Kidney epithelial cell (primary cell): ENCODE measurements at places on chromosomes 3 and 15.

DNA sequence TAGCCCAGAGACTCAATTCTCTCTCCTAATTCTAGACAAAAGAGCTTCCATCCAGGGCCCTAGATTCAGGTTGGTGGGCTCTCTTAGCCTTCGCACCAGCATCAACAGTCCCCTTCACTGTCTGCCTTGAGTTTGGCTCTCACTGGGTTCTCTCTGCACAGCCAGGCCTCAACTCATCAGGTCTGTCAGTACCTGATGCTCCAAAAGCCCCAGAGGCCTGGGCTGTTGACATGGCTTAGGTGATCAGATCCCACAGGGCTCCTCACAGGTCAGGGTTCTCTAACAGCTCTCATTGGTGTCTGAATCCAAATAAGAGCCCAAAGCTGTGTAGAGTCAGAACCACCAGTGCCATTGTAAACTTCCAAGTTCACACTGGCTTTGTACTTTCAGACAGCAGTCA lies 206.6 kb upstream of the PPP2R3A start:
- no peak for DNase-seq

- DNase-seq = no peak
Measured at GRCh38 chr3:46221938-46222337, 13.8 kb upstream of the CCR1 start.

DNA sequence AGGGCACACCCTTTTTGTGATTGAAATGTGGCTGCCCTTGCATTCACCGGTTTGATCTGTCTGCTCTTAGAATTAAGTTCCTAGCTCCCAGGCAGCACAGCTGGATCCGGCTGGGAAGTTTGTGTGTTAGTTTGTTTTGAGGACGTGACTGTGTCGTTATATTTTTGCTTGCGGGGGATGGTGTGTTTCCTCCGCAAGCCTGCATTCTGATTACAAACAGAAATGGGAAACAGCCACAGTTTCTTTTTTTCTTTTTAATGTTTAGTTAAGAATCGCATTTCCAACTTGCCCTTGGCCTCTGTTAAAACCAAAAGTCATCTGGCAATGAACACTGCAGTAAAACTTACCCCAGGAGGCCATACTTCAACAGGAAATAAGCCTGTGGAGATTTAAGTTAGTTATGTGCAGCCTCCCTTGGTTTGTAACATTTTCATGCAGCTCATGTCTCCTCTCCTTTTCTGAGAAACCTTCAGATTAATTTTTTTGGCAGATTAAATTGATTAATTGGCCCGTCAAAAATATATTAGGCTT lies 888 bp downstream of the TMOD3 start:
- DNase-seq = no peak

DNA sequence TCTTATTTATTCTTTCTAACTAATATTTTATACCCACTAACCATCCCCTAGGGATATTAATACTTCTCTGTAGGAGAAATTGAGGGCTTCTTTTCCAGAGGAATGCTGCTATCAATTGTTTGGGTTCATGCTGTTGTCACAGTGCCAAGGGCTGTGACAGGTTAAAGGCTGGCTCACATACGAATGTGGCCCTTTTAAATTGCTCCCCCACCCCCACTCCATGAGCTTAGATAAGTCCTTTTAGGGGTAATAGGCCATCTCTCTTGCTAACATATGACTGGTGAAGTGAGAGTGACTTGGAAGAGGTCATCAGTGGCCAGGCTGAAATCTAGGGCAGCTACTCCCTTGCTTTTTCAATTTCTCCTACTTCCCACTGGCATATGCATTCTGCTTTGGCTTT lies 121.9 kb upstream of the DPH6 start:
- no peak for DNase-seq

DNA sequence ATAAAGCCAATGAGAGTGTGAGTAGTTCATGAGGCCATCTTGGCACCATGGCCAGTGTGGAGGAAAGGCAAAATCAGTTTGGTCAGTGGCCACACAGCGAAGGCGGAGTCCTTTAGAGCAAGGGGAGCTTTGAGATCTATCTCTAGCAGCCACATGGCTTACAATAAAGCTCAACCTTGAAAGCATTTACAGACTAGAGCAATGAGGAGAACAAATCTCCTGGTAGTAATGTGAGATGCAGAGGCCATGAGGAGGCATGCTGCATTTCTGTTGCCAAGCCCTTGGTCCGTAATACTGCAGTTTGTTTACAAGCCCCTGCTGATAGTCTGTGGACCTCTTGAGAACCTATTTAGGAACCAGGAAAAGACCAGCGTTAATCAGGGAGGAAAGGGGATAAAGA lies 381.5 kb upstream of the C2CD4B start:
- no peak for DNase-seq

GRCh38 chr15:36707884-36708435 lies 128.5 kb downstream of the CDIN1 start:
- no peak for DNase-seq

DNA sequence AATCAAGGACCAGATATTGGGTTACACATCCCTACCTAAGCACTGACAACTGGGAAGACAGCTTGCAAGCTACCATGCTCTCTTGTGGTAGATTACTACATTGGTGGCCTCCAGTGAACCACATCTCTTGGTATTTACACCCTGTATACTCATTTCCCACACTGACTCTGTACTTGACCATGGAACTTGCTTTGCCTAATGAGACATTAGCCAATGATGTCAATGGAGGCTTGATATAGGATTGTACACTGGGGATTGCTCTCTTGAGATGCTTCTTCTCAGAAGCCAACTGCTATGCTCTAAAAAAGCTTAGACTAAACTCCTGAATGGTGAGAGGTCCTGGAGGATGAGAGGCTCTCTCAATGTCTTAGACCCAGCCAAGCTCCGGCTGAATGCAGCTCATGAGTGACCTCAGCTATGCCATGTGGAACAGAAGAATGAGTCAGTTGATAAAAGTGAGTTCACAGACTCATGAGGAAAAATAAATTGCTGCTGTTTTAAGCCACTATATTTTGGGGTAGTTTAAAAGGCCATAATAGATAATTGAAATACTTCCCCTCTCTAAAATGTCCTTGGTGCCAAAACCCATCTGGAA lies 61.5 kb upstream of the GALNT15 start:
- no peak for DNase-seq

DNA sequence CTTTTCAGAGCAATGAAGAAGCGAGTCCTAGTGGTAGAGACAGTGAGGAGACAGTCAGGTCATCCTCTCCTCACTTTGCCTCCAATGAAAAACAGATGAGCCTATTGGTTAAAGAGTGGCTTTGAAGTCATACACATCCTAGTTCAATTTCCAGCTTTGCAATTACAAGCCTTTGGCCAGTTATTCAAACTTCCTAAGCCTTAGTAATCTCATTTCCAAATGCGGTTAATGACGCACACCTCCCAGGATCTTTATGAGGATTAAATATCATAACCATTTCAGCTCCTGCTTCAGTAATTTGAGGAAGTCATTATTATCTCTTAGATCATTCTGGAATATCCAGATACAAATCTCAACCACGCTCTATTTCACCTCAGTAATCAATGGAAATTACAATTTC lies 10.0 kb upstream of the ST6GAL1 start:
- DNase-seq = no peak

DNA sequence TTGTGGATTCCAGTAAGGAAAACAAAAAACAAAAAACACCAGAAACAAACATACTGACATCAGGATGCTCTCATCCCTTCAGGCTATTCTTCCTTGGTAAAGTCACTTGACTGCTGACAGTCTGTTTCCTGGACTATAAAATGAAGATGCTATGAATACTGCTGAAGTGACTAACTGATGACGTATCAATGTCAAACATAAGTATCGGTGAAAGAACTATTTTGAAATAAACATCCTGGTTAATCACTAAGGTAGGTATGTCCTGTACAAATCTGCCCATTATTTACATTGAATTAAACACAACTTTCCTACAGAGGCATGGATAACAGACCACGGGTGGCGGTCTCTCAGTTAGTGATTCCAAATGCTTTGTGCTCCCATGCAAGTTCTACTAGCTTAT lies 45.9 kb downstream of the CHAC1 start:
- no peak for DNase-seq

- no peak for DNase-seq
Measured at GRCh38 chr15:52382647-52383046, 87.0 kb upstream of the MYO5C start.

- peak; percentile 69 for DNase-seq
Measured at GRCh38 chr3:156681002-156681401, 6.6 kb downstream of the TIPARP start.

DNA sequence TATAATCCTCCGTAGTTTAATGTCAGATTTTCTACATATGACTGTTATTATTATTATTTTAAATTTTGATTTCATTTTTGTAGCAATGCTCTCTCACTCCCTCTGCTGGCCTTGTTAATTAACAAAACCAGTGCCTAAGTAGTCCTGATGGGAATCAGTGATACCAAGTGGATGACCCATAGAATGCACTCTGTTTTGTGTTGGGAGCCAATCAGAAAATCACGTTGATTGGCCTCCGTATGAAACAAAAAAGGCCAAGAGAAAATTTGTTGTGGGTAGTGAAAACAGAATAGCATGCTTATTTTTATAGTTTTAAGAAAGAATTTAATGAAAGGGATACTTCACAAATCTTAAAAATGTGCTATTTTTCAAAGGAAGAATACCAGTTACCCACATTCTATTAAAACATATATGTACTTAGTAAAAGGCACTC lies 34.4 kb upstream of the MEIS2 start:
- DNase-seq = no peak

DNA sequence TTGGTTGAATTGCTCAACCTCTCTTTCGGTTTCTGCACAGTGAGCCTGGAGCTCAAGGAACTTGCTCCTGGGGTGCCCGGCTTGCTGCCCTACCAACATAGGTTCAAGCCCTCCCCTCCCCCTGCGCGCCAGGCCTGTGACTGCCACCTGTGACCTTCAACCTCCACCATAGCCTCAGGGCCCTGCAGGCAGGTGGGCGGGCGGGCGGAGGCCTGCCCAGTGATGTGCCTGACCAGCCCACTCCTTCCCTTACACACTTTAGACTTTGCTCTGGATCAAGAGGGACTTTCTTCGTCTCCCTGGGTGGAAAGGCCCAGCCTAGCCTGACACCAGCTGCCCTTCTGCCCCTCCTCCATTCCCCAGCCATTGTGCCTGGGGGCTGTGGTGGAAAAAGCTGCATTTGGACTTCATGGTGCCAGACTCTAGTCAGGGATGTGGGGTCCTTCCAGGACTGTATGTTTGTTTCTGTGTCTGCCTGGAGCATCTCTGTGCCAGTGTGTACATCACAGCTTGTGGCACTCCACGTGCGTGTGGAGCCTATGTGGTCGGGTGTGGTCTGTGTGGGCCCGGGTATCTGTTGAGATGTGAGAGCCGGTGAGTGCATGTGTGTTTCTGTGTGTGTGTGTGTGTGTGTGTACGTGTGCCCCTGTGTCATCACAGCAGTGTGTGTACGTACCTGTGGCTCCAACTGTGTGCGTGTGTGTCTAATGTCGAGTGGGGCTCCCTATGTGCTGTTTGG lies 9.5 kb downstream of the PRKCD start:
- DNase-seq = no peak

DNA sequence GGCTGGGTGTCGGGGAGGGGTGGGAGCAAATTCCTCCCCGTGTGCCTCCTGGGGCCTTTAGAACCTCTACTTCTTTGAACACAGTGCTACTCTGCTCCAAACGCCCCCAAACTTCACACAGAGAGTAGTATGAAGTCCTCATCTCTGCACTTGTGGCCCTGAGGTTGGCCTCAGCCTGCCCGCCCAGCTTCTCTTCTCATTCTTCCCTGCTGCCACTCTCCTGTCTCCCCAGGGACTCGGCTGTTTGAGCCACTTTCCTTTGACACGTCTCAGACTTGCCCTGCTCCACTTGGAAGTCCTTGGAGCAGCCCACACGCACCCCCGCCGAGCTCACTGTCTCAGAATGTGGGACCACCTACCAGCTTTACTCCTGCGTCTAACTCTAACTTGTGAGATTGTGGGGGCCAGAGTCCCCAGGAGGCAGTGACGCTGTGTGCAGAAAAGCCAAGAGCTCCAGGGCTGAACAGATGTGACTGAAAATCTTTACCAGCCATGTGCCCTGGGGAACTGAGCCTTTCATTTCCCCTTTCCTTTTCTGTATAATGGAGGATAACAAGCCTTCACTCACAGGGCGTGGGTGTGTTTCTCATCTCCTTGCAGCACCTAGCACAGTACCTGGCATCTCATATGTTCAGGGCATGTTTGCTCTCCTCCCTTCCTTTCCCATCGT lies 233.6 kb upstream of the CTDSPL start:
- no peak for DNase-seq

GRCh38 chr3:89503891-89504391 lies 396.5 kb downstream of the EPHA3 start:
- DNase-seq = no peak

GRCh38 chr15:97998307-97999071 lies 38.0 kb downstream of the ARRDC4 start:
- DNase-seq = no peak

GRCh38 chr3:17023006-17023664 lies 138.4 kb downstream of the PLCL2 start:
- DNase-seq = peak; percentile 16

GRCh38 chr3:154842536-154842935 lies 237.6 kb upstream of the MME start:
- no peak for DNase-seq

GRCh38 chr3:195207056-195207455 lies 63.9 kb downstream of the XXYLT1 start:
- DNase-seq = no peak

GRCh38 chr15:35548435-35548834 lies 2.5 kb upstream of the DPH6 start:
- DNase-seq = no peak

DNA sequence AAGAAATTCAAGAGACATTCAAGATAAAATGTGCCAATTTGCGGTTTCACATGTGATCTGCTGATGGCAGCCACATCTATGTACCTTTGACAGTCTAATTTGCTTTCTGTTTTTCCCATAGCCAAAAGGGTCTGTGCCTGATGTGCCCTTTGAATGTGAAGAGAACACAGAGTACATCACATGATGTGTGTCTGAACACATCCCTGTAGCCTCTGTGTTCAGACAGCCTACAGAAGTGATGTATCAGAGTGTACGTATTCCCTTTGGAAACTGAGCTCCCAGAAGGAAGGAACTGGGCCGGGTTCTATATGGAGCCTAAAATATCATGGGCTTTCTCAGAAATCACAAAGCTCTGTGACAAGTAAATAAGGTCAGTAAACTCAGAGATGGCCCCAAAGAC lies 52.4 kb downstream of the BOC start:
- DNase-seq = no peak

DNA sequence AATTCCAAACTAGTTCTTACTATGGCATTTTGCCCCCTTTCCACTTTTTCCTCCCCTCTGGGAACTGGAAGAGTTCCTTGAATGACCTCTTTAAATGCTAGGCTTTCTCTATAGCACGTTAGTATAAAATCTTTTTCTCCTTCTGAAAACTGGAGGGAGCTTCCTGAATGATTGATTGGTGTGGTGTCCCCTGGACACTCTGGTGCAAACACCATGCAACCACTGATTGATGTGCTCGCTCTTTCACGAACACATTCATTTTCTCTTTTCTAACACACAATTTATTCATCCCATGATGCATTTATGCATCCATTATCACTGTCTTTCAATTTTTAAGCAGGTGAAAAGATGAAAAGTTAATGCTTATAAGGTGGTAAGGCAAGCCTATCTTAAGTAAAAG lies 159.1 kb upstream of the NANOGP8 start:
- DNase-seq = no peak
